ENCODE measurements at places on chromosomes 11 and 22.

DNA sequence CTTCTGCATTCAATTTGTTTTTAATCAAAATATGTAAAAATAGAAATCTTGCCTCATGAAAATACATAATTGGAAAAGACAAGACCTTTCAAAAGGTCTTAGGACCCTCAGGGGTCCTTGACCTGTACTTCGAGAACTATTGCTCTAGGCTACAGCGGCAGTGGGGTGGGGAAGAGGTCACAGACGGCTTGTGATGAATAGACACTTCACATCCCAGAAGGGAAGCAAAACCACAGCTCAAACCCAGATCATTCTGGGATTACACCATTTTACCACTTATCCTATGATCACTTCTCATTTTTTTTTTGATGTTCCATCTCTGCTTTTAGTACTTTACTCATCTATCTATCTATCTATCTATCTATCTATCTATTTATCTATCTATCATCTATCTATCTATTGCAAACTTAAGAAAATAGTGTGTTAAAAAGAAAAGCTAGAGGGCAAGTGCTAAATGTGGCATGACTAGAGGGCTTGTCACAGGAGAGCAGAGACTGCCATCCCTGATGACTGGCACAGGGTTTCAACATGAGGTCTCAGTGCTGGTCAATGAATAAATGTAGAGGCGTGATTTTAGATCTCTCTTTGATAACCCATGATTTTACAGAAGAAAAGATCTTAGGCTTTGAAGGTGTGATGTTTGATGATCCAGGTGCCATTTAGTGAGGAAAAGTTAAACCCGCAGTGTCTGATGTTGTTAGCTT is 37.1 kb downstream of the RNF141 start:
- peak; percentile 86 for DNase-seq

GRCh38 chr22:45006964-45007390 is 2.8 kb downstream of the PHF21B start:
- DNase-seq: no peak

DNA sequence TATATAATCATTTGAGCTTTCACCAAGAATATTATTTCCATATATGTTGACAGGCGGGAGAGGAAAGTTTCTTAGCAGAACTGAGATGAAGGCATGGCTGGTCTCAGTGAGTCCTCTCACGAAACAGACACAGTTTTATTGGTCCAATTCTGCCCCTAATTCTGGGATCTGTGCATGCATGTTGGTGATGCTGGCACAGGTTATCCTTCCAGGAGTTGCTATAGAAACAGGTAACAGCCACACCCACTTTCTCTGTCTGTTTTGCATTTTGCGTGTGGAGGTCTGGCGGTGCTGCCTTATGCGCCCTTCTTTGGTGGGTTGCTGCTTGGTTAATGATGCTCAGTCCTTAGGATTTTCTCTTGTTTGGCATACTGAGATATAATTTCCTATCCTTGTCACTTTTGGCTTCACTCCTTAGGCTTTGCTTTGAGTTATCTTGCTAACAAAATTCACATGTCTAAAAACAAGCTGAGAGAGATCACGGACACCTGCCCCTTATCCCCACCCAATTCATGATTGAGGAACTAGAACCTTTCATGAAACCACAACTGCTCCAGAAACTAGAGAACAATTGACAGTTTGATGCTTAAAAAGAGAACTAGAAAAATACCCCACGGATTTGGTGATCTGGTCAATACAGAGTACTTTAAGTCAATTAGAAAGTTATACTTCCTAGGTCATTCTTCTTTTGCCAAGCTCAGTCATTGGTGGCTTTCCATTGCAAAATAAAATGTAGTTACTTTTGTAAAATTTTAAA is 189.3 kb downstream of the FAT3 start:
- DNase-seq: no peak

- peak; percentile 2 for DNase-seq
Measured at GRCh38 chr11:106988151-106989077, 29.9 kb downstream of the GUCY1A2 start.

DNA sequence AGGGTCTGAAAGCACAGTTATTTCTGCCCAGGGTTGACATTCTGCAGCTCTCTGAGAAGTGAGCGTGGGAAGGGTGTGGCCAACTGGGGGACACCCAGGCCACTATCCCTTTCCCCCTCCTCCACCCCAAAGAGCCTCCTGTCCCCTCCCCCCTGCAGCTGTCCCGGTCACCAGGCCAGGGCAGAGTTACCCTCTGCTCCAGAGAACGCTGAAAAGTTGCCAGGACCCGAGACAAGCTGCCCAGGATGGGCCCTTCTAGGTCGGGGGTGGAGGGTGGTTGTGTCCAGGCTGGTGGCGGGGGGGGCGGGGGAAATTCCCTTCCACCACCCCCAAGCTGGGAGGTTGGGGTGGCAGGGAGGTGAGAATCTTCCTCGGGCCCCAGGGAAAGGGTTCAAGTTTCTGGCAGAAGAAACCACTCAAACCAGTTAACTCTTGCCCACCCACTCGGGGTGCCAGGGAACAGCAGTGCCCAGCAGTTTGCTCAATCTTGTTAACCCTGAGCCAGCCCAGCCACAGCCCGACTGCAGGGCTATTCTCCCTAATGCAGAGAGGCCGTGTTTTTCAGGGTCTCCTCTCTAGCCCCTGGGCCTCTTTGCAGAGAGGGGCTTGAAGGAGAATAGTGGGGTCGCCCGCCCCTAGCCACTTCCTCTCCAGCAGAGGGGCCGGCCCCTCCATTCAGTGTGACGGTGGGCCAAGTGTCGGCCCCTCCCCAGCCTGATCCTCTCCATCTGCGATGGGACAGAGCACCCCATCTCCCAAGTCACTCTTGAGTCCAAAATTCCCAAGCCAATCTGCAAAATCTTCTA is 697 bp downstream of the LGALS1 start:
- DNase-seq: no peak

DNA sequence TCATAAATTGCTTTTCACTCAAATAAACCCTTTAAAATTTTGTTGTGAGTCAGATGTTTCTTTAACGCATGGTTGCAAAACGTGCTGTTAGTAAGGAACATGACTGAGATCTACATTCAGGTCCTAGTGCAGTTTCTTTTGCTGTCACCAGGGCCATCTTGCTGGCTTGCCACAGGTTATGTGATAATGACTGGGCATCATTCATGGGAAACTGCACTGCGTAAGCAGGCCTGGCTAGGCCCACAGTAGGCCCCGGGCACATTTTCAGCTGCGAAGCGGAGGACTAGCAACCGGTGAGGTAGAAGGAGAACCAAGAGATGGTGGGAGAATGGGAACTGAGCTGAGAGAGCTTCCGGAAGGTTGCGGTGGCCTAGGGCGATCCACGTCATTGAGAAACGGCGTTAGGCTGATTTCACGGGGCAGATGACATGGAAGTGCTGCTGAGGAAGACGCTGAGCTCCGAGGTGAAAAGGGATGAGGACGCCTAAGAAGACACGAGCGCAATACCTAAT is 3.2 kb upstream of the KLHDC7B start:
- DNase-seq: peak; percentile 94

- peak; percentile 60 for DNase-seq
Measured at GRCh38 chr11:66363805-66364535, 7.6 kb downstream of the SLC29A2 start.

- no peak for DNase-seq
Measured at GRCh38 chr22:20235389-20235991, 32.6 kb downstream of the RTN4R start.

GRCh38 chr22:40654522-40655167 is 18.1 kb upstream of the MRTFA start:
- peak; percentile 62 for DNase-seq

DNA sequence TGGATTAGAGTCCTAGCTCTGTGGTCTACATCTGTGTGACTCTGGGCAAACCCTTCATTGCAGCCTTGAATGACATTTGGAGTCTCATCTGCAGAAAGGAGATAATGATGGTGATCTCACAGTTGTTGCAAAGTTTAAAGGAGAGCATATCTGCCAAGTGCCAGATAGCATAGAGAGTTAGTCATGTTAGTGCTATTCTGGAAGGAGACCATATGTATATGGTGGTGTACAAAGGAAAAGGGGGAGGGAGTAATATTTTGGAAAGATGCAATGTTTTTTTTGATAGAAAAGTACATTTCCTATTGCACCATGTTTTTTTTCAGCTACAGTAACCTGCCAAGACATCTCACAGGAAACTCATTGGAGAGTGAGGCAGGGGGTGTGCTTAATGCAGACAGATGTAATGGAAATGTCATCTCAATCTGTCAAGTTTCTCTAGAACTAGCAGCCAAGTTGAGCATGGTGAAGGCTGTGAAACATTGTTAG is 92.1 kb upstream of the NARS2 start:
- DNase-seq: no peak

DNA sequence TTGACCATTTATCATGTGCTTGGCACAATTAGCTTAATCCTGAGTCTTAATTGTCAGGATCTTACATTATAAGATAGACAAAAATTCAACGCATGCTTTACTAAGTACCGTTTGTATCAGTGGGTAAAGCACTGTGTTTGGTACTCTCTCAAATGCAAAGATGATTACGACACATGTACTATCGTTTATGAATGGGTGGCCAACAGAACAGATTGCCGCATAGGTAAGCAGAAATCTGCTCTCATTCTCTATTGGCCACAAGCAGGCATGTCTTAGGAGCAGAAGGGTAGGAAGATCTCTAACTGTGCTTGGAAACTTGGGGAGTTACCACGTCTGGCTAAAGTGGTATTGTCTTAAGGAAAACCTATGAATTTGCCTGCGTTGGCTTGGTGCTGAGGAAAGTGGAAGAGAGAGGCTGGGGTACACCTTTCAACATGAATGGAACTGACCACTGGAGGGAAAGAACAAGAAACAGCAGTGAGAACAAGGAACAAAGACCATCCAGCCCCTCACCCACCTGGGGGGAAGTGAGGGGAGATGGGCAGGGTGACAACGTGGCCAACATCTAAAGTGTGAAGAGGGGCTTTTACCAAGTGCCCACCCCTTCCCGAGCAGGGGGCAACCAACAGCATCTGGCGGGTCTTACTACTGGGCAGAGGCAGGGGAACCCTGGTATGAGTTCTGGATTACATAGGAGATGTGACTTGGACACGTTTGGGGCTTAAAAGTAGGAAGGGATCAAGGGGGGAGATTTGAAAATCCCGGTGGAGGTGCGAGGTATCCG is 1.0 kb upstream of the TUBA8 start:
- no peak for DNase-seq

GRCh38 chr11:65639623-65640482 is 2.0 kb downstream of the SIPA1 start:
- DNase-seq: peak; percentile 64

DNA sequence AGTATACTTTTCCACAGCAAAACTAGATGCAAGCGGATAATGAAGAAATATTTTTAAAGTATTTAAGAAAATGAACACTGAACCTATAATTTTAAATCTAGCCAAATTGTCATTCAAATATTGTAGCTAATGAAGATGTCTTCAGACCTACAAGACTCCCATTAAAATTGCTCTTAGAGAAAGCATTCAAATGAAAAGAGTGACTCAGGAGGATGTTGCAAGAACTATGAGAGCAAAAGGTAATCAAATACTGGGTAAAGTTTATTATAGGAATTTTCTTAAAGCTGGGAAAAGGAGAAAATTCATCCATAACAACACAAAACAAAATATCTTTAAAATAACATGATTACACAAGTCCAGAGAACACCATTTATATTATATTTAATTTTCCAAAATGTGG is 5.4 kb upstream of the POU2AF1 start:
- DNase-seq: no peak

Measured in suppressor macrophage (primary cell).